KBM-7 (cell line): ENCODE measurements at places on chromosomes 7 and 10.

- no peak for DNase-seq
Measured at GRCh38 chr7:30226614-30227268, 57.7 kb upstream of the ZNRF2 start.

GRCh38 chr7:131122394-131122793, 205.3 kb upstream of the MKLN1 start:
- no peak for DNase-seq

DNA sequence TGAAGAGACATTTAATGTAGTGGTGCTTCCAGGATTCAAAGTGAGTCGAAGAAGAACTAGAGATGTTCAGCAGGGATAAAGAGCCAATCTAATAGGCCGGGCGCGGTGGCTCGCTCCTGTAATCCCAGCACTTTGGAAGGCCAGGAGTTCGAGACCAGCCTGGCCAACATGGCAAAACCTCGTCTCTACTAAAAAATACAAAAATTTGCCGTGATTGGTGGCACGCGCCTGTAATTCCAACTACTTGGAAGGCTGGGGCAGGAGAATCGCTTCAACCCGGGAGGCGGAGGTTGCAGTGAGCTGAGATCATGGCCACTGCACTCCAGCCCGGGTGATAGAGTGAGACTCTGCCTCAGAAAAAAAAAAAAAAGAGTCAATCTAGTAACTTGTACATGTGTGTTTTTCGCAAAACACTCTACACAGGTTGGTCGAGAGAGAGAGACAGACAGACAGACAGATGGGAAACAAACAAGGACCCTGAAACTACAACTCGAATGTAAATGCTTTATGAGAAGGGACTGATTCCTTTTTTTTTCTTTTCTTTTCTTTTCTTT, 775 bp downstream of the ABCB8 start:
- DNase-seq, result no peak

- DNase-seq, result no peak
Measured at GRCh38 chr7:105935250-105935649, 27.8 kb upstream of the CDHR3 start.

DNA sequence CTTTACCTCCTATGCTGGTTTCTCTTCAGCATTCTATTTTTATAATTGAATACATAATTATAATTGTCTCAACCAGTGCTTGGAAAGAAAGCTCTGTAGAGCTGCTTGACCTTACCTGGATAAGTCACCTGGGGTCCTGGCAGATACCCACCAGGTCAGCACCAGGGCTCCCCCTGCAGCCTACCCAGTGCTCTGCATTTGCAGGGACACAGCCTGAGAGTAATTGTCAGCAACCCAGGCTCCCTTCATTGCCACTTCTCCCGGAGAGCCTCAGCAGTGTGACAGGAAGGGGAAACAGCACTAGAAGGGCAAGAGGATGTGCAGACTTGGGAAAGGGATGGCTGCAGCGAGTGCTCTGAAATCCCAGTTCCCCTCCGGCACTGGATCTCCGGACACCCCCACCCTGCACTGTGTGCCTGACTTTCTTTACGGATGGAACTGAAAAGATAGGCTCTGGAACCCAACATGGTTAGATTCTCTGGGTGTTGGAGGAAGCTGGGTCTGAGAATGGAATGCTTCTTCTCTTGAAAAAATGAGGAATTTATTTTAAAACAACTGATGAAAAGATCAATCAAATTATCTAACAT, 11.4 kb upstream of the PAX4 start:
- DNase-seq, result peak; percentile 52

GRCh38 chr10:46548498-46549090, 7.9 kb downstream of the GPRIN2 start:
- no peak for DNase-seq

- peak; percentile 62 for DNase-seq
Measured at GRCh38 chr7:76122516-76123239, 74.8 kb downstream of the MDH2 start.

GRCh38 chr10:120979435-120980278, 128.5 kb downstream of the WDR11 start:
- no peak for DNase-seq
